ENCODE measurements at places on chromosomes 13 and 19.

DNA sequence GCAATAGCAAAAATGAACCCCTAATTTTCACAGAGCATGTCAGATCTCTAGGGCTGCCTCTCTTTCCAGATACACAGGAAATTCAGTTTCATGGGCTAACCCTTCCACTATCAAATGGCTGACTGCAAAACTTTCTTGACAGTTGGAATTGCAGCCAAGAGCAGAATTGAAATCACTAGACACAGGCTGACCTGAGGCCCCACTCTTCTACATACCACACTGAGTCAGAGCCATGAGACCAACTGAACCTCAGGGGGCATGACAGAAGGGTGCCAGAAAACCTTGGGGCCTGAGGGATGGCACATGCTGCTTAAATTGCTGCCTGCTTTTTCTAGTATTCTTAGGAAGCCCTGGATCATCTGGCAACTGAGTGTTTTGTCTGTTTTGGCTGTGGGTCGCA, 1.7 kb upstream of the DLEU7 start:
- no peak for DNase-seq

- DNase-seq, result no peak
Observed at GRCh38 chr13:46389457-46390451, 2.7 kb upstream of the RUBCNL start.

DNA sequence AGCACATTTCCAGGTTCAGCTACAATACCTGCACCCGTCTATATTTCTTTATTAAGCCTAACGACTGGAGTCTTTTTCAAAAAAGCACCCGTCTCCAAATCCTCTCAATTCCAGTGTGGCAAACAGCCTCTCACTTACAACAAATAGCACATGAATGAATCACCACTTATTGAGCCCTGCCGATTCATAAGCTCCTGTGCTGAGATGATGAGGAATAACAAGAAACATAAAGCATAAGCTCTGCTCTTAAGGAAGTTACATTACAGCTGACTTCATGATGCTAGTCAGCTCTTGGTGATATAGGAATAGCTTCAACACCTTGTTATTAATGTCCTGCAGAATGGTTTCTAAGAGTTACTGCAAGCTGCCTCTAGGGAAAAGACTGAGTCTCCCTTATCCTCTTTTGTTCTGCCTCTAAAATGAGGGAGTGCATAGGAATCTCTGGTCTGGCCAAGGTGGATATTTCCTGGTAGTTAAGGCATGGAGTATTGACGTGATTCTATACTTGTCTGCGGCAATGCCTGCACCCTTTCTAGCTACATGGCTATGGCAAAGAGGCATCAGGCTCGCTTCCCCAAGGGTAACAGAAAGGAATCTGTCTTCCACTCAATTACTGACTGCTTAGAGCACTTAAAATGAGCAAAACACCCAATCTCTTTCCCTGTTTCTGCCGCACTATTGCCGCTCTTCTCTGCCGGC, 195.7 kb downstream of the KLF12 start:
- no peak for DNase-seq

DNA sequence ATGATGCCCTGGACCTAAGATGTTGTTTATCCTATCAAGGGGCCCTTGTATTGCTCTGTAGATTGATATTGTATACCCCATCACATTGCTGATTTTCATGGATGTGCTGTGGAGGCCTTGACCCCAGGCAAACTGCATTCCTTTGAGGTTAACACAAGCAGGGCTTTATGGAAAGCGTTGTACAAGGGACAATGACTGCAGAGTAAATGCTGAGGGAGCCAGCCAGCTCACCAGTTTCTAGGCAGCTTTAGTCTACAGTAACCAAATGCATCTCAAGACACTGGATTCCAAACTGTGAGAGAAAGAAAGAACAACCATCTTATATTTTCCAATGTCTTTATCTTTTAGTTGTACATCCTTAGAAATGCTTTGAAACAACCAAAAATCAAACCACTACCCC, 34.1 kb upstream of the EDNRB start:
- no peak for DNase-seq

GRCh38 chr13:49669735-49670309, 21.5 kb downstream of the EBPL start:
- no peak for DNase-seq

All from cortex of kidney (tissue), 1 donor.